ENCODE measurements at places on chromosomes 2 and 18. TPM values are rescaled to one million over a fixed set of nuclear protein-coding genes. Genes with fewer than 3 reads are reported as not detected.

Gene OR6B2
- total RNA-seq = not detected

Gene GPC1
- total RNA-seq = 32.3 TPM

Gene CAPG
- total RNA-seq = 78.5 TPM

Gene SLC19A3
- total RNA-seq = 2.8 TPM
